ENCODE measurements at places on chromosomes 13 and 19.
A peak's percentile ranks its signal among the peaks of the same experiment; 100 is the strongest.

DNA sequence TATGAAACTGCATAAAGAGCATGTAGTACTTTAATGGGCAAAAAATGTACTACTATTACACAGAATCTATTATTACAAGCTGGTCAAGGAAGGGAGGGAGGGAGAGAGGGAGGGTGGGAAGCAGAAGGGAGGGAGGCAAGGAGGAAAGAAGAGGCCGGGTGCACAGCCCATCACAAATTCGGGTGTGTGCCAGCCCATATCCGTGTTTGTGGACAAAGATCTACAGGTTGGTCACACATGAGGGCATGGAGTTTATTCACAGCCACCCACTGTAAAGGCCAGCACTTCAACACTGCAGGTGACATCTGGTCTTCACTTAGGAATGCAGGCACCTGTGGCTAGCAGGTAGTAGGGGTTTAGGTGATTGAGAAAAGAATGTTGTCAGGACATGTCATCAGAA lies 352.5 kb upstream of the NBEA start:
- no peak for DNase-seq

DNA sequence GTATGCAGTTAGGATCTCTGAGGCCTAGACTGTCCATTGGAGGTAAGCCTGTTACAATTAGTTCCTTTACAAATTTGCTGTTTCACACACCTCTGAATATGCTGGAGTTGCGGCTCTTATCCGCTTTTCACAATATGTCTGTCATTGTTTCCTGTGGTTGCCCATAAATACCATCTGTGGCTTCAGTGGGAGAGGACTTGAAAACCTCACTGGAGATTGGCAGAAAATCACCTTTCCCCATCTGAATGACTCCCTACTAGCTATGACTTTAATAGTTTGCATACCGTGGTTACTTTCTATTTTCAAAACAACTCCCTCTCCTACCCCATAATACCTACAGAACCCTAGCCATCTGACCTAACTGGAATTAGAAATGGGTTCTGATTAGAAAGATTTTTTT lies 454.3 kb downstream of the PCDH17 start:
- DNase-seq = no peak

GRCh38 chr13:42007844-42008243 lies 40.6 kb upstream of the DGKH start:
- no peak for DNase-seq

GRCh38 chr19:16554776-16555175 lies 12.5 kb upstream of the CHERP start:
- no peak for DNase-seq

GRCh38 chr13:42539670-42540069 lies 34.3 kb upstream of the TNFSF11 start:
- DNase-seq = no peak

DNA sequence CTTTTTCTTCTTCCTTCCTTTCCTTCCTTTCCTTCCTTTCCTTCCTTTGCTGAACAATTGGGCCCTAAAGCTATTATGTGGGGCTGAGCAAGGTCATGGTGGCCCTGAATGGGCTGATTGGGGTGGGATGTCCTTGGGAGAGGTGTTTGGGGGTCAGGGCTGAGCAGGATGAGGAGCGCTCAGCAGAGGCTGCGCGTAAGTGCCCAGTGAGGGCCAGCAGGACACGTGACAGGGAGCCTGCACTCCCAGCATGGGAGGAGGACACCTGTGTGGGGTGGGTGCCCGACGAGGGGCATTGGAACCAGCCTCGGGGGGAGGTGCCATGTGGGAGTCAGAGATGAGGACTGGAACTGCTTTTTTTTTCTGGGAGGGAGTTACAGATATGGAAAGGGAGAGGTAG lies 5.4 kb upstream of the LGALS7 start:
- no peak for DNase-seq

GRCh38 chr19:38473201-38473600 lies 39.7 kb downstream of the RYR1 start:
- DNase-seq = no peak

DNA sequence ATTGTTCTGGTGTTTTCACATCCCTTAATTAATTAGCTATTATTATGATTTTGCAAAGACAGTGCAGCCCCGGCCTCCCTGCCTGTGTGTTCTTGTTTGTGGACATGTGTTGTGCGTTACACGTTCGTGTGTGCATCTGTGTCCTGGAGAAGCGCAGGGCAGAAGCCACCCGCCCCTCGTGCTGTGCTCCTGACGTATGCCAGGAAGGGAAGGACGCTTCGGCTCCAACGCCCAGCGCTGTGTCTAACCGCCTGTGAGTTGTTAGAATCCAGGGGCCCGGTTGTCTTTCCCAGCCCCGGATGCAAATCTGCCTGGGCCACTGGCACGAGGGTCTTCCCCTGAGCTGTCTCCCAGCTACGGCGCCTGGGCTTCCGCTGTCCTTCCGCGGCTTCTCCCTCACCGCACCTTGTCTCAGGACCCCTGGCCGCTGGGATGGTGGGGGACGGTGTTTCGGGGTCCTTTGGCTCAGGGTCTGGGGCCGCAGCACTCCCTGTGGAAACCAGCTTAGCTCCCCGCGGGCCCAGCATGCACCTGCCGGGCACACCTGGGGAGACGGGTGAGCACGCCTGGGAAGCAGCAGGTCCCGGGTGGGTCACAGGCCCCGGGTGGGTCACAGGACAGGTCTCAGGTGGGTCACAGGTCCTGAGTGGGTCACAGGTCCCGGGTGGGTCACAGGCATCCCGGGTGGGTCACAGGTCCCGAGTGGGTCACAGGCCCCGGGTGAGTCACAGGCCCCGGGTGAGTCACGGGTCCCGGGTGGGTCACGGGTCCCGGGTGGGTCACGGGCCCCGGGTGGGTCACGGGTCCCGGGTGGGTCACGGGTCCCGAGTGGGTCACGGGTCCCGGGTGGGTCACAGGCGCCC lies 51.5 kb downstream of the GAS6 start:
- no peak for DNase-seq

DNA sequence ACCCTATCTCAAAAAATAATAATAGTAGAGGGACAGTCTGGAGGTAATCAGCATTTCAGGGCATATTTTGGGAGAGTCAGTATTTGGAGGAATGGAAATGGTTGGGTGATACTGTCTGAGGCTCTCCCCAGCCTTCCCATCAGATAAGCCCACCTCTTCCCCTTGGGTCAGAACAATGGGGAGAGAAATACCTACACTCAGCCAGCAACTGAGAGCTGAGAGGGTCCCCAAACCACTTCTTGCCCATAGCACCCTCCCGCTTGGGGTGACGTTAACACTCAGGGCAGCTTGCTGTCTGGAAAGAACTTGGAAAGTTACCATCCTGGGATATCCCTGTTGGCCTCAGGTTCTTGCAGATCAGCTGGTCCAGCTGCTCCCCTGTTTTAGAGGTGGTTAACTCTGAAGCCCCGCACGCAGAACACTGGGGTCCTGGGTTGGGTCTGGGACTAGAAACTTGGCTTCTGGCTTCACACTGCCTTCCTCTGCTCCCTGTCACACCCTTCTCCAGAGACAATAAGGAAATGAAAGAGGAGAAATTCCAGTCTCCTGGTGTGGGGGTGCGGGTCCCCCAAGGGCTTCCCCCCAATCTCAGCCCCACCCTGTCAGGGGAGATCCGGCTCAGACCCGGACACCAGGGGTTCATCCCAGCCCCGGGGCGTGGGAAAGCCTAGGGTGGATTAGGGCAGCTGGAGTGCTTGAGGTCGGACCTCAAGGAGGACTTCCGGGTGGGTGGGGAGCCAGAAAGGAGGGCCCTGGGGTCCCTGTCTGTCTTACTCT lies 2.5 kb downstream of the FOXA3 start:
- DNase-seq = no peak

DNA sequence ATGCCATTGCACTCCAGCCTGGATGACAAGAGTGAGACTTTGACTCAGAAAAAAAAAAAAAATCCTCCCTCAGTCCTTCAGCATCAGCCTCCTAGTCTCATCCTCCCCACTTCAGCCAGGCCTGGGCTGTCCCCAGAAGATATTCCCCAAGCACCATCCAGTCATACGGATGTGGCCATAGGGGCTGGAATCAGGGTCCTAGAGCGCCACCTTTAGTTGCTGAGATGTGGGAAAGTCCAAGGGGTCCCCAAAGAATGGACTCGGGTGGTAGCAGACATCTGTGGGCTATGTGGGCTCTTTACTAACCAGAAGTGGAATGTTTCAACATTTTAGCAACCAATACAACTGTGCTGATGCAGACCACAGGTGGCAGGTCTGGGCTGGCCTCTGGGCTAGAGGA lies 3.1 kb upstream of the TYROBP start:
- no peak for DNase-seq

- DNase-seq = peak; percentile 89
Observed at GRCh38 chr13:80074143-80074752, 266.7 kb downstream of the SPRY2 start.

GRCh38 chr19:43438291-43439031 lies 23.8 kb downstream of the TEX101 start:
- no peak for DNase-seq

GRCh38 chr13:48391257-48391656 lies 21.7 kb downstream of the LPAR6 start:
- no peak for DNase-seq

- DNase-seq = no peak
Observed at GRCh38 chr13:110347535-110348308, 40.6 kb downstream of the COL4A2 start.

DNA sequence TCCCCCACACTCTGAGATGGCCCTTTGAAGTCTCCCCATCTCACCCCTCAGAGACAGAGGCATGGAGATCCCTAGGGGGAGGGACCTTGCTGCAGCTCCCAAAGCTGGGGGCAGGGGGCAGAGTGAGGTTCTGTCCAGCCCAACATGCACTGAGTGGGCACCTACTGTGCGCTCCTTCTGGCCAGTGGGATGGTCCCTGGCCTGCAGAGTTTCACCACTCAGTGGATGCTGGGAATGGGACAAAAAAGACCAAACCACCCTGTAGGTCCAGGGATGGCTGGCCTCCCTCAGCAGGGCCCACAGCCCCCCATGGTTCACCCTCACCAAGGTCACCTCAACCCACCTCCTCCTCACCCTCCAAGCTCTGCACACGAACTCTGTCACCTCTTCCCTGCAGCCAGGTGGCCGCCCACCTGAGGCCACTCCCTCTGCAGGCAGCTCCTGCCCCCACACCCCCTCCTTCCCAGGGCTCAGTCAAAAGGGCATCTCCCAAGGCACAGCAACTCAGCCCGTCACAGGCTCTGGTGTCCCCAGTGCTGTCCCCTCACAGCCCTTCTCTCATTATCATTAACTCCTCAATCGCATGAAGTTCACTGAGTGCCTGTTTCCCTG lies 16.1 kb downstream of the CEACAM21 start:
- DNase-seq = no peak

GRCh38 chr19:41623360-41623759 lies 3.5 kb downstream of the CEACAM4 start:
- no peak for DNase-seq

GRCh38 chr19:43997631-43998290 lies 5.0 kb upstream of the ZNF230 start:
- DNase-seq = no peak

DNA sequence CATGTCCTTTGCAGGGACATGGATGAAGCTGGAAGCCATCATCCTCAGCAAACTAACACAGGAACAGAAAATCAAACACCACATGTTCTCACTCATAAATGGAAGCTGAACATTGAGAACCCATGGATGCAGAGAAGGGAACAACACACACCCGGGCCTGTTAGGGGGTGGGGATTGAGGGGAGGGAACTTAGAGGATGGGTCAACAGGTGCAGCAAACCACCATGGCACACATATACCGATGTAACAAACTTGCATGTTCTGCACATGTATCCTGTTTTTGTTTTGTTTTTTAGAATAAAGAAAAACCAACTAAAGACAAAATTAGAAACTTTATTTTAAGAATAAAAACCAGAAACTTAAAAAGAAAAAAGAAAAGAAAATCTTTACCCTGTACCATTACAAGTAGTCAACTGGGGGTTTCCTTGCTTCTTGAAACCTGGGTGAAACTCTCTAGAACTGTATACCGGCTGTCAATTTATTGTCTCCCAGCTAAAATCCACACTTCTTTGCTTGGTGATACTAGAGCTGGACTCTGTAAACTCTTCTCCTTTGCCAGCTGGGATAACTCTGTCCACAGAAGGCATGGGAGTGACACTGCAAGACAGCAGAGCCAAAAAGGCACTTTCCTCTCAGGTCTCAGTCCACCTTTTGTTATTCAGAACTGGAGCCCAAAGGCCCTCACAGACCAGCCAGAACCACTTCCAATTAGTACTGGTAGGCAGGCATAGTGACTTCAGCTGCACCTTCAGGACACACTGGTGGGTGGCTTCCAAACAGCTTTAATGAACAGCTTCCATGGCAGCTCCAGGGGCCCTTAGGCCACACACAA lies 9.0 kb downstream of the MICU2 start:
- DNase-seq = no peak

DNA sequence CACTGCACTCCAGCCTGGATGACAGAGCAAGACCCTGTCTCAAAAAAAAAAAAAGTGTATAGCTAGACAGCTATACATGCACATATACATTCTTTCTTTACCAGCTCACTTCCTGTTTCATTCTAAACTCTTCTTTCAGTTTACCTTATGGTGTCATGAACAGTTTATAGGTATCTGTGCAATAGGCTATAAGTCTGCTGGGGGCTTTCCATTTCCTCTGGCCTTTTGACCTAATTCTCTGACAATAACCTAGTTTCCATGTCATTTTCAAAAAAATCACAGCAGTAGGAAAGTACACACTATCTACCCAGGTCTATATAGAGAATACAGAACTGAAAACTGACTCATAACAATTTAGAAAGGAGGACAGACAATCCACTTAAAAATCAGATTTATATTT lies 24.4 kb upstream of the URAD start:
- DNase-seq = no peak

DNA sequence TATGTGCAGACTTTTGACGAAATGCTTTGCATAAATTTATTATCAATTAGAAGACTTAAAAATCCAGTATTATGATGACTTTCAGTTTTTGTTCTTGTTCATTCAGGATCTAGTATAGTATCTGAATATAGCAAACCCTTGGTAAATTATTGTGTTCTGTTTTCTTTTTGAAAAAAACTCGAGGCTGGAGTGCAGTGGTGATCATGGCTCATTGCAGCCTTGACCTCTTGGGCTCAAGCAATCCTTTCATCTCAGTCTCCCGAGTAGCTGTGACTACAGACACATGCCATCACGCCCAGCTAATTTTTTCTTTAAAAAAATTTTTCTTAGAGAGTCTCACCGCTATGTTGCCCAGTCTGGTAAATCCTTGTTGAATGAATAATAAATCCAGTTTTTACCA lies 4.6 kb downstream of the FARP1 start:
- no peak for DNase-seq

DNA sequence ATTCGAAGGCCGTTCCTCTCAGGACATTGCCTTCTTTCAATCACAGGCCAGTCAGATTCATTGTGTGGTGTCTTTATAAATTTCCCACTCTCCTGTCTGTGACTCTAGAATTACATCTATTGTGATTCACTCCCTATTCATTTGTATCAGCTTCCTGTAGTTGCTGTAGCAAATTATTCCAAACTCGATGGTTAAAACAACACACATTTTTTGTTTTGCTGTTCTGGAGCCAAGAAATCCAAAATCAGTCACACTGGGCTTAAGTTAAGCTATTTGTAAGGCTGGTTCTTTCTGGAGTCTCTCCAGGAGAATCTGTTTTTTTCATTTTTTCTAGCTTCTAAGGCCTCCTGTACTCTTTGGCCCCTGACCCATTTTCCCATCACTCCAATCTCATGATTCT lies 1487.0 kb upstream of the SLC10A2 start:
- no peak for DNase-seq

Data from cerebellar cortex (tissue), 1 donor.